Stimulated activated naive CD8-positive, alpha-beta T cell treated with anti-CD3 and anti-CD28 coated beads, Interleukin-15, Interleukin-2, amounts not matched to agents 100 U/mL and 50 U/mL, for 24 hours (primary cell): ENCODE measurements at places on chromosomes 1 and 21.

- DNase-seq: no peak
Measured at GRCh38 chr1:57112148-57112547, 146.3 kb upstream of the C8B start.

- no peak for DNase-seq
Measured at GRCh38 chr1:234200566-234200965, 172.7 kb upstream of the COA6 start.

GRCh38 chr1:9782116-9782751 lies 41.5 kb downstream of the CLSTN1 start:
- no peak for DNase-seq

- no peak for DNase-seq
Measured at GRCh38 chr1:14741082-14741481, 142.6 kb downstream of the KAZN start.

- no peak for DNase-seq
Measured at GRCh38 chr21:31162079-31162699, 123.9 kb upstream of the KRTAP19-8 start.

GRCh38 chr1:220761688-220762427 lies 13.7 kb downstream of the MTARC2 start:
- DNase-seq: no peak

GRCh38 chr1:217133092-217133491 lies 409.9 kb upstream of the ESRRG start:
- DNase-seq: no peak
